OCI-LY7 (cell line): ENCODE measurements at places on chromosomes 12 and 14. TPM values are rescaled to one million over a fixed set of nuclear protein-coding genes. Genes with fewer than 3 reads are reported as not detected.

Gene PARP11
- 15.3 and 15.7 TPM in 2 replicates for total RNA-seq

DNA sequence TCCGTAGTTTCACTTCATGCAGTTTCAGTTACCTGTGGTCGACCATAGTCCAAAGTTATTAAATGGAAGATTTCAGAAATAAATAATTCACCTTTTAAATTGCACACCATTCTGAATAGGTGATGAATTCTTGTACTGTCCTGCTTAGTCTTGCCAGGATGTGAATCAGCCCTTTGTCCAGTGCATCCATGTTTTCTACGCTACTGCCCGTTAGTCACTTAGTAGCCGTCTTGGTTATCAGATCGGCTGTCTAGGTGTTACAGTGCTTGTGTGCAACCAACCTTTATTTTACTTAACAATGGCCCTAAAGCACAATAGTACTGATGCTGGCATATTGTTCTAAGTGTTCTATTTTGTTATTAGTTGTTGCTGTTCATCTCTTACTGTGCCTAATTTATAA lies 146.7 kb downstream of the ACSS3 start:
- DNase-seq, result no peak

Gene SPRING1
- 65.1 and 70.3 TPM in 2 replicates for total RNA-seq

Gene ACVRL1
- total RNA-seq, result not detected in 2 replicates
